Stimulated activated CD8-positive, alpha-beta memory T cell treated with anti-CD3 and anti-CD28 coated beads, Interleukin-4, amount 100 ng/mL, for 1 hour (primary cell): ENCODE measurements at places on chromosomes 2 and 18.

DNA sequence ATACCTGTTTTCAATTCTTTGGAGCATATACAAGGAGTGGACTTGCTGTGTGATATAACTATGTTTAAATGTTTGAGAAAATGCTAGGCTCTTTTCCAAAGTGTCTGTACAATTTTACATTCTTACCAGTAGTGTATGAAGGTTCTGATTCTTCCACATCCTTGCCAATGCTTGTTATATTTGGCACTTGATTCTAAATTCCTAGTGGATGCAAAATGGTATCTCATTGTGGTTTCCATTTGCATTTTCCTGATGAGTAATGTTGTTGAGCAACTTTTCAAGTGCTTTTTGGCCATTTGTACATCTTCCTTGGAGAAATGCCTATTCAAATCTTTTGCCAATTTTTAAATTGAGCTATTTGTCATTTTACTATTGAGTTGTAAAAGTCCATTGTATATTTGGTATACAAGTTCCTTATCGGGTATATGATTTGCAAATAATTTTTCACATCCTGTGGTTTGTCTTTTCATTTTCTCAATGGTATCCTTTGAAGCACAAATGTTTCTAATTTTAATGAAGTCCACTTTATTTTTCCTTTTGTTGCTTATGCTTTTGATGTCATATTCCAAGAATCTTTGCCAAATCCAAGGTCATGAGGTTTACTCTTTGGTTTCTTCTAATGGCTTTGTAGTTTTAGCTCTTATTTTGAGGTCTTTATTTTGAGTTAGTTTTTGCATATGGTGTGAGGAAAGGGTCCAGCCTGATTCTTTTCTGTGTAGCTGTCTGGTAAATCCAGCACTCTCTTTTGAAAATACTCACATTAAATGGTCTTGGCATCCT is 33.2 kb upstream of the CWC22 start:
- no peak for DNase-seq

DNA sequence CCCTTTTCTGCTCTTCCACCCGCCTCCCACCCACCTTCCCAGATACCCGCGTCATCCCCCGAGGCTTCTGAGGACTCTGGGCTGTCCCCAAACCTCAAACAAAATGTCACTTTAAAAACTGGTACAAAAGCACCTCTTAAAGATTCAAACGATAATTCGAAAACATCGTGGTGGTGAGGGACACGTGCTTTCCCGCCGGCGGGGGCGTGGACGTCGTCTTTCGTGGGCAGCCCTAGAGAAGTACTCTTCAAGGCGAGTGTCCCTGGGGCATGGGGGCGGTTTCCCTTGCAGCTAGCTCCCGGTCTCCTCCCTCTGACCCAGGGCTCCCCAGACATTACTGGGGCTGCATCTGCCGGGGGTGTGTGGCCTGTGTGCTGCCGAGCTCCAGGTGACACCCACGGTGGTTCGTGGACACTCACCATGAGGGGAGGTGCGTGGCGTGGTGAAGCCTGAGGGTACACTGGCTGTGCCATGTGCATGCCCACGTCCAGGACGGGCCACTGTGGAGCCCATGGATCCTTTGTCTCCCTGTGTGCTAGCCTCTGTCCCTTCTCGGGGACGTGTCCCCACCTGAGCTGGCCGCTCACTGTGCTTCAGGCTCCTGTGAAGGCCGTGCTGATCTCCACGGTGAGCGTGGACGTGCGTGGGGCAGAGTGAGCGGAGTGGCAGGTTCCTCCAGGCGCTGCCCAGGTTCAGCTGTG is 117.8 kb downstream of the NFATC1 start:
- DNase-seq, result no peak

- no peak for DNase-seq
Observed at GRCh38 chr2:230809677-230810251, 55.0 kb upstream of the ITM2C start.

DNA sequence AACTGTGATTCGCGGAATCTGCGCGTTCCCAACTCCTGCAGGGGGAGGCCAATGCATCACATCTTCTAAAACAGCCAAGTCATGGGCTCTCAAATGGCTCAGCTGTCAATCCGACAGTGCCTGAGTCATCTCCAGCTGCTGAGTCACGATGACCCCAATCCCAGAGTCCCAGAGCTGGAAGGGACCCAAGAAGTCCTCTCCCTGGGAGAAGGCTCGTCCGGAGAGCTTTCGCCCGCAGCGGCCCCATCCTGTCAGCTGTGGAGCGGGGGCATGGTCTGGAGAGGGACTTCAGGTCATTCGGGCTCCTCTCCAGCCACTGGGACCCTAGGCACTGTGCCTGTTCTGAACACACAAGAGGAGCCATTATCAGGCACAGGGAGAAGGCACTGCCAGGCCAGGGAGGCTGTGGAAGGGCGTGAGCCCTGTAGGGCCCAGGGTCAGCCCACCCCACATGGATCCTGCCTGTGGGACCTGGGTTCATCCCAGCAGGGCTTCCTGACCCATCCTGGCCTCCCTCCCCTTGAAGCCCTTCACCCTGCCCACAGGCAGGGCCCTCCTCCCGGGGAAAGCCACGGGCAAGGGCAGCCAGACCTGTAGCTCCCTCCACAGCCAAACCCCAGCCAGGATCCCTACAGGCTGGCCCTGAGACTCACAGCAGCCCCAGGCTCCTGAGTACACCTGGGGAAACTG is 47.6 kb upstream of the GPC1 start:
- DNase-seq, result no peak

DNA sequence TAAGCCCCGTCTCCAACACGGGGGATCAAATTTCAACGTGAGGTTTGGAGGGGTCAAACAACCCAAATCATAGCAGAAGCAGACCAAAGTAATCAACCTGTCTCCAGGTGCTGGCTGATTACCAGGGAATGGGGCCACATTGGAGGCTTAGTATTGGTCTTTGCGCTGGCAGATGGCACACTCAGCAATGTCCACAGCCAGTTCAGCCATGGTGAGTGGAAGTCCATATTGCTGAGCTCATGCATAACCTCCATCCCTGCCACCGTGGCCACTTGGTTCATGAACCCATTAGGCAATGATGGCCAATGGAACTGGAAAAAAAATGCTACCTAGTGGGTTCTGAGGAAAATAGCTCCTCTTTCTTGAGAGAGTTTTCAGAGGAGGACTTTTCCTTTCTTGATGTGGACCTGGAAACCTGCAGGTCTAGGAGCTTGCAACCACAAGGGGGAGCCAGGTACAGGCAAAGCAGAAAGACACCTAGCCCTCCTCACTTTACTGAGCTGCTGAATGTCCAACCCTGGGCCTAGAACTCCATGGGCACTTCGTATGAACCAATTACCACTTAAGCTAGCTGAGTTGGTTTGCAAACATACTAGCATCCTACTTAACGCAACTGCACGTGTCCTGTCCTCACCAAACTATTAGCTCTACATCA is 128.0 kb upstream of the GYPC start:
- DNase-seq, result peak; percentile 43

GRCh38 chr2:181857483-181857882 is 34.0 kb upstream of the ITPRID2 start:
- DNase-seq, result no peak

DNA sequence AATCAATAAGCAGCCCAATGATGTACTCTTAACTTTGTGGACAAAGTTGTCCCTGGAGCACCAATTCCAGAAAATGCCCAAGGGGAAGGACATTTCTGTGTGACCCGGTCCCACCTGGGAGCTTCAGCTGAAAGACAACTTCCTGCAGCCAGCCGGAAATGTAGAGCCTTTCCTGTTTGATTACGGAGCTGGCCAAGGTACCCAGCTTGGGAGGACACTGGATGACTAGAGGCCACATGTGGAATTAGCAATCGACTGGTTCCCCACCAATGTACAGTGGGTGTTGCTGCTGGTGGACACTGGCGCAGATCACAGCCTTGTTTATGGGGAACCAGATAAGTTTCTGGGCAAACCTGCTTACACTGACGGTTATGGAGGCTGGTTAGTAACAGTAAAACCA is 53.0 kb upstream of the ZC3H15 start:
- DNase-seq, result no peak

DNA sequence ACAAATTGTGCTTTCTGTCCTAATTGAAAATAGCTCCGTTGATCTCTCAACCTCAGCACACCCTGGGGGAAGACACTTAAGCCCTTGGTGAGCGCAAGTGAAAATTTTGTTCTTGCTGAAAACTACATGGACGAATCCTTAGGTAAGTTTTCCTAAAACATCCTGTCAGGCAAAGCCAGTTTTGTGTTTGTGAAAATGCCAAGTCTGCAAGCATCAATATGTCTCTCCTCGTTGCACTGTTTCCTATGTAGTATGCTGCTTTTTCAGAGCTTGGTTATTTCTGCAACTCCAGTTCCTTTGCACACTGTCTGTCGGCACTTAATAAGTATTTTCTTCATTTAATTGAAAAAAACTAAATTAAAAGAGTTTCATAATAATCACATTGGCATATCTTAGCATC is 146.9 kb upstream of the POU3F3 start:
- DNase-seq, result no peak

- no peak for DNase-seq
Observed at GRCh38 chr18:56799756-56800155, 148.6 kb downstream of the WDR7 start.

DNA sequence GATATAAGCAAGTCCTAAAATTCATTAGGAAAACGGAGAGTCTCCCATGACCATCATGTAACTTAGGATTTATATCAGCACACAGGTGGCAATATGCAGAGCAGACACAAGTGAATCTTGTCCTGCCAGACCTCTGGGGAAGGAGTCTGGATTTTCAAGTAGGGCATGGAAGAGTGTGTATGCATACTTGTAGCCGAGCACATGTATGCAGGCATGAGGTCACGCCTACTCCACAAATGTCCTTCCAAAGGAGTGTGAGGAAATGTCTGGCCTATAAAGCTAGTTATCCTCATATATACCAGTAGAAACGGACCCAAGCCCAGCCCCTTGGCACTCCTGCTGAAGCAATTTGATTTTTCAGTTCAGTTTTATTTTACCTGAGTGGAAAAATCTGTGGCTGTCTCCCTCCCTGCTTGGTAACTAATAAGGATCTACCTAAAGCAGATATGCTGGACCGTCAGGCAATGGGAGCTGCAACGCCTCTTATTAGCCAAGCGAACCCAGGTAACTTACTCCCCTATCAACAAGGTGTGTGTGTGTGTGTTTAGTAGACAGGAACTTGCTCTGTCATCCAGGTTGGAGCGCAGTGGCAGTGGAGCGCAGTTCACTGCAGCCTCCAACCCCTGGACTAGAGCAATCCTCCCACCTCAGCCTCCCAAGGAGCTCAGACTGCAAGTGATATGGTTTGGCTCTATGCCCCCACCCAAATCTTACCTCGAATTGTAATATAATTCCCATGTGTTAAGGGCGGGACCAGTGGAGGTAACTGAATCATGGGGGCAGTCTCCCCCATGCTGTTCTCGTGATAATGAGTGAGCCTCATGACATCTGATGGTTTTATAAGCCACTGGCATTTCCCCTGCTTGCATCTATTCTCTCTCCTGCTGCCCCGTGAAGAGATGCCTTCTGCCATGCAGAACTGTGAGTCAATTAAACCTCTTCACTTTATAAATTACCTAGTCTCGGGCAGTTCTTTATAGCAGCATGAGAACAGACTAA is 2.8 kb downstream of the STAT1 start:
- no peak for DNase-seq

- DNase-seq, result no peak
Observed at GRCh38 chr18:52160636-52161035, 179.4 kb upstream of the DCC start.

- no peak for DNase-seq
Observed at GRCh38 chr2:42999391-42999841, 207.0 kb upstream of the HAAO start.

DNA sequence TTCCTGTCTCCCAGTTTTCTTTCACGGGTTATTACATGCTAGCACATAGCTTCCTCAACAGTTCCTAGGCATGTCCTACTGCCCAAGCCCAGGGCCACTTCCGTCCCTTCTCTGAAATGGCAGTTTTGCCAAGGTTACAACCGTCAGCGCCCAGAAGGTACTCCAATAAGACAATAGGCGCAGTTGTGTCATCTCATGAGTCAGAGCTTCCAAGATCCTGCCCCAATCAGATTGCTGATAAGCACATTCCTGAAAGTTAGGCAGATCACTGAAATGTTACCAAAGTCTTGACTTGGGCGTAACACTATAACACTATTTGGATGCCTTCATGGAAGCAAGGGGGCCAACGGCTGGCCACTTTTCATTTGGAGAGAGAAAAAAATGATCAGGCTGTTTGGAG is 34.2 kb downstream of the GKN2 start:
- DNase-seq, result no peak

DNA sequence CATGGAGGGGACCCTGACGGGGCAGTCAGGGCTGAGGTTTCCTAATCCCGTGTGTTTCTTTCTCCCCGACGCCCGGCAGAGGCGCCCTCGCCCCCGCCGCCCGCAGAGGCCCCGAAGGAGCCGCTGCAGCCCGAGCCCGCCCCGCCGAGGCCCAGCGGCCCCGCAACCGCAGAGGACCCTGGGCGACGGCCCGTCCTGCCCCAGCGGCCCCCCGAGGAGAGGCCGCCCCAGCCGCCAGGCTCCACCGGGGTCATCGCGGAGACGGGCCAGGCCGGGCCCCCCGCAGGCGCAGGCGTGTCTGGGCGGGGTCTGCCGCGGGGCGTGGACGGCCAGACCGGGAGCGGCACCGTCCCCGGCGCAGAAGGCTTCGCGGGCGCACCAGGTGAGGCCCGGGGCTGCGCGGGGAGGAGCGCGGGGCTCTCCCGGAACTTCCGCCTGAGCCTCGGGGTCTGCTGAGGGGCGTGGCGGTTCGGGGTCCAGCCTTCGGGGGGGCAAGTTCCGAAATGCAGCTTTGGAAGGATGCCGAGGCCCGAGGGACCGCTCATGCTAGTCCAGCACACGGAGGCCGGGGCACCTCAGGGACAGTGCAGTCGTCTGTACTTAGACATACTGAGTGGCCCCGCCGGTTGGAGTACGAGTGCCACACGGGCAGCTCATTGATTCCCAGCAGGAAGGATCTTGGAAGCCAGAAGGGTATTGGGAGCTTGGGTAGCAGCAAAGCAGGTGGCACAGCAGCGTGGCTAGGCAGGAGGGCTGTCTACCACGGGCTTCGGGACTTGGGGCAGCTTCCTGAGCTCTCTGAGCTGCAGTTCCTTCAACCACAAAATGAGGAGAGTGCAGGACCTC is 60.1 kb downstream of the EMILIN2 start:
- no peak for DNase-seq

- no peak for DNase-seq
Observed at GRCh38 chr2:205688417-205689200, 6.3 kb downstream of the NRP2 start.

DNA sequence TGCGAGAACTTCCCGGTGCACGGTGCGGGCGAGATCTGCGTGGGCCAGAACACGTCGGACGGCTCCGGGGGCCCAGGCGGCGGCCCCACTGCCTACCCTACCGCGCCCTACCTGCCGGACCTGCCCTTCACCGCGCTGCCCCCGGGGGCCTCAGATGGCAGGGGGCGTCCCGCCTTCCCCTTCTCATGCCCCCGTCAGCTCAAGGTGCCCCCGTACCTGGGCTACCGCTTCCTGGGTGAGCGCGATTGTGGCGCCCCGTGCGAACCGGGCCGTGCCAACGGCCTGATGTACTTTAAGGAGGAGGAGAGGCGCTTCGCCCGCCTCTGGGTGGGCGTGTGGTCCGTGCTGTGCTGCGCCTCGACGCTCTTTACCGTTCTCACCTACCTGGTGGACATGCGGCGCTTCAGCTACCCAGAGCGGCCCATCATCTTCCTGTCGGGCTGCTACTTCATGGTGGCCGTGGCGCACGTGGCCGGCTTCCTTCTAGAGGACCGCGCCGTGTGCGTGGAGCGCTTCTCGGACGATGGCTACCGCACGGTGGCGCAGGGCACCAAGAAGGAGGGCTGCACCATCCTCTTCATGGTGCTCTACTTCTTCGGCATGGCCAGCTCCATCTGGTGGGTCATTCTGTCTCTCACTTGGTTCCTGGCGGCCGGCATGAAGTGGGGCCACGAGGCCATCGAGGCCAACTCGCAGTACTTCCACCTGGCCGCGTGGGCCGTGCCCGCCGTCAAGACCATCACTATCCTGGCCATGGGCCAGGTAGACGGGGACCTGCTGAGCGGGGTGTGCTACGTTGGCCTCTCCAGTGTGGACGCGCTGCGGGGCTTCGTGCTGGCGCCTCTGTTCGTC is 1.7 kb downstream of the FZD7 start:
- no peak for DNase-seq
